ENCODE measurements at places on chromosomes 5 and 9.
A peak's percentile ranks its signal among the peaks of the same experiment; 100 is the strongest.

GRCh38 chr5:4191041-4191440 is 595.4 kb downstream of the IRX1 start:
- DNase-seq: no peak

- peak; percentile 3 for DNase-seq
Measured at GRCh38 chr9:138023394-138024124, 146.0 kb downstream of the CACNA1B start.

DNA sequence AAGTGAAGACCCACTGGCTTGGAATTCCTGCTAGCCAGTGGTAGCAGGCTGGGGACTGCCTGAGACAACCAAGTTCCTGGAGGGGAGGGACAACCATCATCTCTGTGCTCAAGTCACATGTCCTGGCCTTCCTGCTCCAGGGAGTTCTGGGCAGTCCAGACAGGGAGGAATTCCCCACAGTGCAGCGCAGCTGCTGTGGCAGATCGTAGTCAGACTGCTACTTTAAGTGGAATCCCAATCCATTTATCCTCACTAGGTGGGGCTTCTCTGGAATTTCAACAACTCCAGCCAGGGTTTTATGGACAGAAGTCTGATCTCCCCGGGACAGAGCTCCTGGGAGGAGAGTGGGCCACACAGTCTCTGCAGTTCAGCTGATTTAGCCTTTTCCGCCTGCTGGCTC is 20.9 kb upstream of the OR5C1 start:
- DNase-seq: no peak

DNA sequence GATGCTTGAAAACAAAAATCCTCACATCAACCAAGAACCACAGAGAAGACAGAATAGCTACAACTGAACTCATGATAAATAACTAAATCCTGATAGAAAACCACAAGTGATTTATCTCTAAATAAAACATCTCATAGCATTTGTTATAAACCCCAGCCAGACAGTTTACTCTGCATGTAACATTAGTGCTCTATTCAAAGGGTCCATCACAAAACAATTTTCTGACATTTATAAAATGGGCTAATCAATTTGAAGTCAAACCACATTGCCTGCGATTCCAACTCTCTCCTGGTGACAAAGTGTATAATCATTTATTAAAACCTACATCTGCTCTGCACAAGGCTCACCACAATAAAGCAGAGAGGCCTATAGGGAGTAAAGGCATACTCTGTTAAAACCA is 49.8 kb downstream of the UIMC1 start:
- no peak for DNase-seq

GRCh38 chr9:113721856-113722255 is 154.3 kb upstream of the ZNF618 start:
- no peak for DNase-seq

DNA sequence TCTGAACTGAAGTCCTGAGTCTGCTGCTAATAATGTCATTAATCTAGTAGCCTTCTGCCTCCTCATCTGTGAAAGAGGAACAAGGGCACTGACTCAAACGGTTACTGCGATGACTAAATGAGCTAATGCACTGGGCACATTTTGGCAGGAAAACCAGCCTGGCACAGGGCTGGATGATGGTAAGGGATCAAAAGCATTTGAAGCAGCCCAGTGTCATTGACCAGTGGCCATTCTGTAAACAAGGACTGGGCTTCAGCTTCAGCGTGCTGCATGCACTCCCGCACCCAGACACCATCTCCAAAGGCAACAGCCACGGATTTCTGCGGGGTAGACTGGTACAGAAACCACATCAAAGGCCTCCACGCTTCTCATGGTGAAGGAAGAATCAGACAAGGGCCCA is 8.0 kb downstream of the GCNT4 start:
- DNase-seq: no peak

DNA sequence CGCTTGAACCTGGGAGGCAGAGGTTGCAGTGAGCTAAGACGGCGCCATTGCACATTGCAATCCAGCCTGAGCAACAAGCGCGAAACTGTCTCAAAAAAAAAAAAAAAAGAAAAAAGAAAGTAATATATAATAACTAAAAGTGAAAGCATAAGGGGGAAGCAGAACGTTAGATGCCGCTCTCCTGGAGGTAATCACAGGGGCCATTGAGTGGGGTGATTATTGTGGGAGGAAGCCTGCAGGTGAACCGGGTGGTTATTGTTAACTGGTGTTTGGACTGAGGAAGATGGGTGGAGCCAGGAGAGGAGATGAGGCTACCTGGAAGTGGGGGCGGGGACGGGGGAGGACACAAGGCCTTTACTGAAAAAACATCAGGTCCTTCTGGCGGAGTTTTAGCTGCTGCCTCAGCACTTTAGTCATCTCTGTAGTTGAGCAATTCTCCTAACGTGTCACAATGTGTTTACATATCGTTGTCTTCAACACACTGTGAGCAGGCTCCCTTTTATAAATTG is 5.3 kb upstream of the TJP2 start:
- DNase-seq: no peak

DNA sequence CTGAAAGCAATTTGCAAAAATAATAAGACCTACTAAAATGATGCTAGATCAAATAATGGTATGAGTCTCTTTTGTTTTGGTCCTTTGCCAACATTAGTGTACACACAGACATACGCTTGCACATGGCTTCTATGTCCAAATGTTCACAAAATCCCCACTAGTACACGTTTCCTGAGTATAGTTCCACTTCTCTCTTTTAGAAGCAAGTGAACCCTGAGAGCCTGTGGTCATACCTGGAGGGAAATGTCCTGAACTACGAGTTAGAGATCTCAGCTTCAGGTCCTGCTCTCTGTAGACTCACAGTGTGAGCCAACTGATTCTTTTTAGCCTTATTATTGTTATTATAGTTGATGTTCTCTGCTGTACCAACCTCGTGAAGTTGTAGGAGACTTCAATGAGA is 47.3 kb upstream of the ACTBL2 start:
- no peak for DNase-seq

DNA sequence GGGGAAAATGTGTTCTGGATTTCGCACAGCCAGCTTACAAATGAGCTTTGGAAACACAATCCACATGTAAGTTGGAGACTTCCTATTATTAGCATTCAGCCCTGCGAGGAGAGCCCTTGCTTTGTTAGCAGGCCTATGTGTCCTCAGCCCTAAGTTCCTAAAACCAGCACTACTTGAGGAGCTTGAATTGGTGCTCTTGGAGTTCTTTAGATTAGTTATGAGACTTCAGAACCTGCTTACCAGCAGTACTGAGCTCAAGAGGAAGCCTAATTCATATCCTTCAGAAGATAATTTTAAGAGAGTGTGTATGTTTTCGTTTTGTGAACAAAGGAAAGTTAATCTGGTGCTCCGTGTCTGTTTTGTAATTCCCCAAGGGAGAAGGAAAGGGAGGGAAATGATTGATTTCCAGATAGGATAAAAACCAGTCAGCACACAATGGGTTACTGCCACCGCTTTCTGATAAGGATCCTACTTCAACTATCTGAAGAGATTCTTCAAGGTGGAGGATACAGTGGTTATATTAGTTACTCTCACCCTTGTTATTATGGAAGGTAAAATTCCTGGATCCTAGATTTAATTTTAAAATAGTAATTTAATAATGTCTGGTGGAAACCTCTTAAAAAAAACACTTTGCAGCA is 35.2 kb downstream of the PIK3R1 start:
- DNase-seq: no peak

DNA sequence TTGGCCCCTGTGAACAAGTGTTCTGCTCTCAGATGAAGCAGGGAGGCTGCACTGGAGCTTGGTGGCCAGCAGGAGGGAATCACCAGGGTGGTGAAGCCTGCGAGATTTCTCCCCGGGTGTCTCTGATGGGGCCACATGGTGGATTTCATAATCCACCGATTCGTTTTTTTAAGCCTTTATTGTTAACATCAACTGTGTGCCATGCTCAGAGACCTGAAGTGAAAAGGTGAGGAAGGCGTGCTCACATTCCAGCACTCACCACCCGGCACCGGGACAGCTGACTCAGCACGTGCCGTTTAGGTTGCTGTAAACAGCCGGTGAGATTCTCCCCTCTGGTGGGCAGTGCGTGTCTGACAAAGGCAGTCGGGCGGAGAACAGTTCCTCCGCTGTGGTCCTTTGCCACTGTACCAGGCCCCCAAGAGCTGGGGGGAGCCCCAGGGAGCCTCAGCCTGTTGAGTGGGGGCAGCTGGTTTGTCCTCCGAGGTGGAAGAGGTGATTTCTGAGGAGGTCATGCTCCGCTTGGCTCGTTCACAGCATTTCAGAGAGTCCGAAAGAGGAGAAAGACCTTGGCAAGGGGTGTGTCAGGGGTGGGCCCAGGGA is 12.7 kb upstream of the AHRR start:
- DNase-seq: no peak

DNA sequence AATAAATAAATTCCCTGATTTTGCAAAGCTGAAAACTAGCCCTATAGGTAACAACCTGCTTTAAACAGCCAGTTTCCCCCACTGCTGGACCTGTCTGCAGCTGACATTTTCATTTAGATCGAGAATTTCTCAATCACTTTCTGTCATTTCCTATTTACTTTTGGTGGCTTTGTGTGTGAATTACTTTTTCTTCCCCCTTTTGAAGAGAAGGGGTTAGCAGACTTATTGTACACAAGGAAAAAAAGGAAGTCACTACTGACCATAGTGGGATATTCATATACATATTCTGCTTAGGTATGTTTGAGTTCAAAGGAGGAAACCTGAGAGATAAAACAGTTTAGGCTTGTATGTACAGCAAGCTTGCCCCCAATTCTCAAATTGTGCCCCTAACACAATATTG is 27.0 kb upstream of the IFNB1 start:
- no peak for DNase-seq

DNA sequence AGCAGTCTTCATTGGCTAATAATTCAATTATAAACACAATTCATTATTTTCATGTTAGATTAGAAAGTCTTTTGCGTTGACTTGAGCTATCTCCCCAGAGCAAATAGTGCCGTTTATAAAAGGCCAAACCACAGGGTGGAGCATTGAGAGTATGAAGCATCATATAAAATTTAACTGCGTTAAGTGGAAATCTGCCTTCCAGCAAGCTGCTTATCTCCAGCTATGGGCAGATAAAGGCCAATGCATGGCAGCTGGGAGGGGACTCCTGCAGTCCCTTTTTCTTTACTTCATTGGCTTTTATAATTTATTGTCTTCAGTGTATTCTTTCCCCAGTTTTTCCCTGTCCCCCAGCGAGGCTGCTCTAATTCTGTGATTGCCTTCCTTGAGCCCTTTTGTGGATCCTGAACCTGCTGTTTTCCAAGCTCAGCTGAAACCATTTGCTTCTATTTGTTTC is 113.7 kb downstream of the TMEM232 start:
- DNase-seq: no peak

GRCh38 chr9:98823666-98824334 is 16.3 kb downstream of the GALNT12 start:
- DNase-seq: no peak

GRCh38 chr9:88950341-88951154 is 40.7 kb upstream of the S1PR3 start:
- DNase-seq: no peak

- no peak for DNase-seq
Measured at GRCh38 chr5:115480271-115480670, 64.3 kb downstream of the FEM1C start.

DNA sequence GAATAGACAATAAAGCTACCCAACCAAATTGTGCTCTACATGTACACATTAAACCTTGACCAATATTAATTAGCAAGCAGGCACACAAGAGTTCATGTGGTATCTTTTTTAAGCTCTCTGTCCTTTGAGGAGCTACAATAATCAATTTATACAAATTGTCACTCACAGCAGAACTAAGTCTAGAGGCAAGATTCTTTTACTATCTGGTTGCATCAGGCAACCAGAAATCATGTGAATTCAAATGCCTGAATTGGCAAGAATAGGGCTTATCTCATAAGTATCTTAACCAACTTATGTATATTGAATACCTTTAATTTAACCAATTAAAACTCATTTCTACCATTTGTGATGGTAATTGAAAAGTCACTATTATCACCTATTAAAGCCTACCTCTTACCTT is 145.5 kb upstream of the HAPLN1 start:
- no peak for DNase-seq

DNA sequence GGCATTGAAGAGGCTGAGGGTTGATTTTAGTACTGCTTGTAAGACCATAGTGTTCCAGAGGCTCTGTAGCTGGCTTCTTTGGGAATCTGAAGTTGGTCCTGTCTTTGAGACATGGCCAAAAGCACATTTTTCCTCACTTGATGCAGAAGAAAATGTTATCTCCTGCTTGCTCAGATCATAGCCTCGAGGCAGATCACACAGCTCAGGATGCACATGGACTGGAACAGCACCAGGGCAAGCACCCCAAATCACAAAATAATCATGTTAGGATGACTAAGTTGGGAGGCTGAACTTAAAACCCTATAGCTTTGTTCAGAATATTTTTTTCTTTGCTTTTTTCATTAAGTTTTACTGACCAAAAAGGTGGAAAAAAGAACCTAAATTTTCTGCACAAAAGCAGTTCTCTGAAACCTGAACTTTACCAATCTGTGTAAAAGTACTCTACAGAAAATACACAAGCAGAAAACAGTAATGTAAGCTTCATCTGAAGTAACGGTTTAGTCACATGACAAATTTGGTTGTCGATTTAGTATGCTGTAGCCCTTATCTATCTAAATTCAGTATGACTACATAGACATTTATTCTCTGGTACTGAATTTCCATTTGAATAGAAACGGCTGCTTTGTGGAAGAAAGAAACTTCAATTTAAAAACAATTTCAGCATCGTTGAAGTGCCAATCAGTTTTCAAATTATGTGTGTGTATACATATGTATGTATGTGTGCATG is 3.4 kb downstream of the KLHL9 start:
- no peak for DNase-seq

DNA sequence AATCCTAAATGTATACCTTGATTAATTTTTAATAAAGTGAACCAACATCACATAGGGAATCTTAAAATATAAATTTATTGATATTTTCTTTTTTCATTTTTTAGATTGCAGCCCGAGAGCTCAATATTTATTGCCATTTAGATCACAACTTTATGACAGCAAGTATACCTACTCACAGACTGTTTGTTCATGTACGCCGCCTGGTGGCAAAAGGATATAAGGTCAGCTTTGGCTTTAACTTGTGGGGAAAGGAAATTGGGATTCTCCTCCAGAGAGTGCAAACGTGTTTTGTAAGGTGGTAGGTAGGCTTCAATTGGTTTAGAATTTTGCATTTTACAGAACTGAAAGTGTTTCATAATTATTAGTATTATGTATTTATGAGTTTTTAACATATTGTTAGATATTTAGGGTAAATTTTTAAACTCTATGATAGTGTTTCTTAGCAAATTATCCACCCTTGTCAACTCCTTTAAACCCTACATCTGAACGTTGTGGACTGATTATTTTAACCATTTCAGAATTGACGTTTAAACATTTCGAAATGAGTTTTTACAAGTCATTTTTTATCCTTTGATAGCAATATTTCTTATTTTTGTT is 17.5 kb upstream of the DHFR start:
- DNase-seq: peak; percentile 78

- no peak for DNase-seq
Measured at GRCh38 chr9:30846651-30847050, 1537.8 kb upstream of the ACO1 start.

- DNase-seq: no peak
Measured at GRCh38 chr9:37486616-37487548, 1.1 kb downstream of the POLR1E start.

Data from neural crest cell (in vitro differentiated cells).